ENCODE measurements at places on chromosomes 1 and 21.
A peak's percentile ranks its signal among the peaks of the same experiment; 100 is the strongest.

DNA sequence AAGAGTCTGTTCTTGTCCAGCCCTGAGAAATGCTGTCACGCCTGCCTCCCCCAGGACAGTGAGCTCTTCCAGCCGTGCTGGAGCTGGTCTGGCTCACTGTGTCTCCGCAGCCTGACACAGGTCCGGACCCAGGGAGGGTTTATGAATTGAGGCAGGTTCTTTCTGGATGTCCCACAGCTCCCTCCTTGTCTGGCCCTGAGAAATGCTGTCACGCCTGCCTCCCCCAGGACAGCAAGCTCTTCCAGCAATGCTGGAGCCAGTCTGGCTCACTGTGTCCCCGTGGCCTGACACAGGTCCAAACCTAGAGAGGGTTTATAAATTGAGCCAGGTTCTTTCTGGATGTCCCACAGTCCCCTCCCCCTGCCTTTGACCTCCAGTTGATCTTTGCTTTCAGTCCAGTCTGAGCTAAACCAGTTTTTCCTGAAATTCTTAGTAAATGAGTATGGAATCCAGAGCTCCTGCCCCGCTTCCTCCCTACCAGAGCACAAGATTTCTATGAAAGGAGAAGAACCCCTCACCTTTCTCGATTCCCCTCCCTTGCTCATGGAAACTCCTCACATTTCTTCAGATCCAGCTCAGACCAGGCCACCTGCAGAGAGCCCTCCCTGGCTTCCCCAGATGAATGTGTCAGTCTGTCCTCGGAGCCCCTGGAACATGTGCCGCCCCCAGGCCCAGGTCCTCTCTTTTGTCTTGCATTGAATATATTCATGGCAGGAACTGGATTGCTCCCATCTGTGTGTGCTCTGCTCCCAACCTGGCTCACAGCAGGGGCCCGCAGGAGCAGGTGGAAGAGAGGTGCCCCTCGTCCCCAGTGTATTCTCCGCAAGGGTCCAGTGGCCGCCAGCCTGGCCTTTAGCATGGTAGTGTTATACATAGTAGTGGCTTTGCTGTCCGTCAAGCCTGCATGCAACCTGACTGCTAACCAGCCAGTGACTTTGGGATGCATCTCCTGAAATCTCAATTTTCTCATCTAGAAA, 116.3 kb downstream of the EPHB2 start:
- DNase-seq: peak; percentile 82

DNA sequence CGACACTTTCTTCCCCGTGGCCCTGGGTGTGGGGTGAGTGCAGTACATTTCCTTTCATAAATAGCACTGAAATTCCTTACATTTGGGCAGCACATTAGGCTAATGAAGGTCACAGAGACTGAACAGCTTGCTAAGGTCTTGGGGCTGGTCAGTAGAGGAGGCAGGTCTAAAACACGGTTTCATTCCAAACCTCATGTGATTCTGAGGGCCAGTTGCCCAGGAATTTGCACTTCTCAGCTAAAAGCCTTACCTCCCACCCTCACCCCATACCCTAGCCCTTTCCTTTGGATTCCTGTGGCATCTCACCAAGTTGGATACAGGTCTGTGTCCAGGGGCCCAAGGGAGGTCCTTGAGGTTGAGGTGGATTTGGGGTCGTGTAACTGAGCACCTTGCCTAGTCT, 147.8 kb upstream of the CD34 start:
- DNase-seq: no peak

- peak; percentile 19 for DNase-seq
Observed at GRCh38 chr1:156444407-156445001, 56.1 kb downstream of the MEF2D start.

DNA sequence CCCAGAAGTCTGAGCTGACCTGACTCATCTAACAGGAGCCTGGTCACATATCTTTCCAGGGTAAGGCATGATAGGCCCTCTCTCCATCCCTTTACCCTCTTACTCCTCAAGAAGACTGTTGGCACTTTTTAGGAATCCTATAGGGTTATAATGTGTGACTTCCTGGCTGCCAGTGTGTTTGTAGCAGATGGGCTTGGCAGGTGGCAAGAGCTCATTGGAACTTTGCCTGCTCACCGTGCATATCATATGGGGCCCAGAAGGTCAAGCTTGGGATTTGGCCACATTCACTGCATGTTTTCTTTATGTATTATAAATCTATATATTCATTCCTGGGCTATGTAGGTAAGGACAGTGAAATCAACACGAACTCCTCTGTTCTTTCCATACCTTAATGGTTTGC, 5.2 kb downstream of the KAZN start:
- DNase-seq: no peak

- no peak for DNase-seq
Observed at GRCh38 chr1:47722909-47723580, 274.1 kb downstream of the TRABD2B start.

GRCh38 chr1:40092706-40093639, 4.1 kb downstream of the PPT1 start:
- DNase-seq: no peak

DNA sequence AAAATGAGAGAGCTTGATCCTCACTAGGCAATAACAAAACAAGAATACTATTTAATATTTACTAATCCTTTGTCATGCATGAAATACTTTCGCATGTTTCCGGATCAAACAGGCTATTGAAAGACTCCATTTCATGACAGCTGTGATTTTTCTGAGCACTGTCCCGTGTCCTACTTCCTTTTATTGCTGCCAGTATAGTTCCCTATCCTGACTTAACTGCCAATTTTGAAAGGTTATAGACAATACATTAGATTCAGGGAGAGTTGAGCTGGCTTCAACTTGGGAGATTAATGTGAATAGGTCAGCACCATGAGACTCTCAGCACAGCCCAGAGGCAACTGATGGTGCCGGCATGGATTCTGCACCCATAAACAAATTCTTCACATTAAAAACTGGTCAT, 225.8 kb downstream of the VAV3 start:
- DNase-seq: no peak

GRCh38 chr1:158496374-158496773, 24.4 kb downstream of the OR10R2 start:
- DNase-seq: no peak

Data from NCI-H146 (cell line).